Hematopoietic multipotent progenitor cell treated with erythropoietin and hydrocortisone succinate and interleukin-3 and kit ligand, for 8 days (in vitro differentiated cells): ENCODE measurements at places on chromosomes 5 and 9.

DNA sequence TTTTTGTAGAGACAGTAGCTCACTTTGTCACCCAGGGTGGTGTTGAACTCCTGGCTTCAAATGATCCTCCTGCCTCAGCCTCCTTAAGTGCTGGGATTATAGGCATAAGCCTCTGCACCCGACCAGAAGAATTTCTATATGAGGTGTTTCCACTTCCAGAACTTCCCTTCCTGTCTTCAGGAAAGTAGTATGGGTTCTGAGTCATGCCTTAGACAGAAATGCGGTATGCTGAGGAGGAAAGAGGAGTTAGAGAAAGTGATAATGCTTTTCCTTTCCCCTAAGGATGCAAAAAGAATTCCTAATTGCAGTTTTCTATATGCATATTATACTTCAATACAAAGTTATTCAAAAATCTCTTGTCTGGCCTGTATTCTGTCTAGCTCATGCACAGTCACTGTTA is 16.4 kb upstream of the ADAMTSL1 start:
- no peak for DNase-seq

- DNase-seq = no peak
Observed at GRCh38 chr9:113738893-113739604, 137.1 kb upstream of the ZNF618 start.

- peak; percentile 5 for DNase-seq
Observed at GRCh38 chr5:108924457-108924961, 176.8 kb downstream of the FER start.

DNA sequence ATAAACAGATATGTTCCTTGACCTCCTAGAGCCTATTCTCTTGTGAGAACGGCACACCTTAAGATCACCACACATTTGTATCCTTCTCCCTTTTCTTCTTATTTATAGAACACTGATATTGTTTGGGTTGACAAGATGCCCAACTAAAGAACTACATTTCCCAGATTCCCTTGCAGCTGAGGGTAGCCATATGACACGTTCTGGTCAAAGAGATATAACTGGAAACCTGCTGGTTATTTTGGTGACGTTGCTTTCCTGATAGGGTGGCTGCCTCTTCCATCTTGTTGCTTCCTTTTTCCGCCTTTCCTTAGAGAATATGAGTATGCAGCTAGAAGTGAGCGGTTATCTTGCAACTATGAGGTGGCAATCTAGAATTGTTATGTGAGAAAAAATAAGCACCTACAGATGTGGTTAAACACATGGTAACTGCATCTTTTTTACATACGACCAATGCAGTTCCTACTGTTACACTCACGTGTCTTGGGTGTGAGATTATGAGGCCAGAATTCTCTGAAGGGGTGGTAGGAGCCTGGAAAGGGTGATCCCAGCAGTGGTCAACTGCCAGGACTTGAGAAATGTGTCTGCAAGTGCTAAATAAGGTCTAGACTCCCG is 72.9 kb downstream of the SEC61B start:
- peak; percentile 12 for DNase-seq

DNA sequence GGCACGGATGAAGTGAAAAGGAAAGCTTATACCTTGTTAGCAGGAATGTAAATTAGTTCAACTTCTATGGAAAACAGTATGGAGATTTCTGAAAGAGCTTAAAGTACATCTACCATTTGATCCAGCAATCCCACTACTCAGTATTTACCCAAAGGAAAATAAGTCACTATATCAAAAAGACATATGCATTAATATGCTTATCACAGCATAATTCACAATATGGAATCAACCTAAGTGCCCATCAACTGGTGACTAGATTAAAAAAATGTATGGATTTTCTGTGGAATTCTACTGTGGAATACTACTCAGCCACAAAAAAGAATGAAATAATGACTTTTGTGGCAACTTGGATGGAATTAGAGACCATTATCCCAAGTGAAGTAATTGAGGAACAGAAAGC is 279.6 kb downstream of the GABRB2 start:
- no peak for DNase-seq

- peak; percentile 79 for DNase-seq
Observed at GRCh38 chr5:149580808-149581191, 498 bp upstream of the ARHGEF37 start.

GRCh38 chr9:134491856-134492255 is 149.7 kb upstream of the COL5A1 start:
- no peak for DNase-seq

DNA sequence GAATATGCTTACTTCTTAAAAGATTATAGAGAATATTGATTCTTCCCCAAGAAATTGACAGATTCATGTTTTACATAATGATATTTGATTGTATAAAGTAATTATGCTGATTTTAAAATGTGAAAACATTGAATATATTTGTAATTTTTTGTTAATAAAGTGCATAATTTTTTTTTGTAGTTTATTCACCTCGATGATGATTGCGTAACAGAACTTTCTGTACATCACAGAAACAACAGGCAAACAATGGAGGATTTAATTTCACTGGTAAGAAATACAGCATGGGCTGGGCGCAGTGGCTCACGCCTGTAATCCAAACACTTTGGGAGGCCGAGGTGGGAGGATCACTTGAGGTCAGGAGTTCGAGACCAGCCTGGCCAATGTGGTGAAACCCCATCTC is 70.1 kb downstream of the MELK start:
- DNase-seq = no peak

DNA sequence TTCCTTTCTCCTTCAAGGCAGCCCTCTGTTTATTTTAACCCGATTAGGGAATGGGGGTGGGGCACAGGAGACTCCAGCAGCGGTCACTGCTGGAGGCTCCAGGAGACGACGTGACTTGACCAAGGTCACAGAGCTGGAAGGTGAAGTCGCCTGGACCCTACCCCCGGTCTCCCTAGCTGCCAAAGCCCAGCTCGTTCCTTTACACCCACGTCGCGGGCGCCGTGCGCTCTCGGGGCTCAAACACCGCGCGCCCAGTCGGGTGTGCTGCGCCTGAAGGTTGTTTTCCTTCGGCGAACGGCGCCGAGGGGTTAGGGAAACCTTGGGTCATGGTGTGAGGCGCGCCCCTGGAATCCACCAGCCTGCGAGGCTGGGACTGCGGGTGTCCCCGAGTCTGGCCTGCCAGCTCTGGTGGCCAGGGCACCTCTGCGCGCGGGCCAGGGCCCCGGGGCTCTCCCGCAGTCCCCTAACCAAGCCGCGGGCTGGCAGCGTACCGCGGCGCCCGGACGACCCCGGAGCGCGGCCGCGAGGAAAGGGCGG is 747 bp upstream of the UNC5A start:
- no peak for DNase-seq
